ENCODE measurements at places on chromosomes 6 and 20.
A peak's percentile ranks its signal among the peaks of the same experiment; 100 is the strongest.

DNA sequence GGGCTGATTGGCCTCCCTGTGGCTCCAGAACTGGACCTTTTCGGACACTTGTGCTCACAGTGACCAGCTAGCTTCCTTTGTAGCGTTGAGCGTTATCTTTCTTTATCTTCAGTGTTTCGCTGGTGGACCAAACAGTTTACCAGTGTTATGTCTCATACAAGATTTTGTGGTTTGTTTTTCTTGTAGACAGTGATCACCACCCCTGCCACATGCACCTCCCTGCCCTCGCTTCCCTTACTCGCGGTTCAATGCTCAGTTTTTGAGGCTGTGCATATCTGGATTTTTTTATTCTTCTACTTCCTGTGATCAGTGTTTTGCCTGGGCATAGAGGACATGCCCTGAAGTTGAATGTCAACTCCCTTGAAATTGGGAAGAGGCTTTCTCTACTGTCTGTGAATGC lies 16.4 kb downstream of the MYT1 start:
- DNase-seq: no peak

DNA sequence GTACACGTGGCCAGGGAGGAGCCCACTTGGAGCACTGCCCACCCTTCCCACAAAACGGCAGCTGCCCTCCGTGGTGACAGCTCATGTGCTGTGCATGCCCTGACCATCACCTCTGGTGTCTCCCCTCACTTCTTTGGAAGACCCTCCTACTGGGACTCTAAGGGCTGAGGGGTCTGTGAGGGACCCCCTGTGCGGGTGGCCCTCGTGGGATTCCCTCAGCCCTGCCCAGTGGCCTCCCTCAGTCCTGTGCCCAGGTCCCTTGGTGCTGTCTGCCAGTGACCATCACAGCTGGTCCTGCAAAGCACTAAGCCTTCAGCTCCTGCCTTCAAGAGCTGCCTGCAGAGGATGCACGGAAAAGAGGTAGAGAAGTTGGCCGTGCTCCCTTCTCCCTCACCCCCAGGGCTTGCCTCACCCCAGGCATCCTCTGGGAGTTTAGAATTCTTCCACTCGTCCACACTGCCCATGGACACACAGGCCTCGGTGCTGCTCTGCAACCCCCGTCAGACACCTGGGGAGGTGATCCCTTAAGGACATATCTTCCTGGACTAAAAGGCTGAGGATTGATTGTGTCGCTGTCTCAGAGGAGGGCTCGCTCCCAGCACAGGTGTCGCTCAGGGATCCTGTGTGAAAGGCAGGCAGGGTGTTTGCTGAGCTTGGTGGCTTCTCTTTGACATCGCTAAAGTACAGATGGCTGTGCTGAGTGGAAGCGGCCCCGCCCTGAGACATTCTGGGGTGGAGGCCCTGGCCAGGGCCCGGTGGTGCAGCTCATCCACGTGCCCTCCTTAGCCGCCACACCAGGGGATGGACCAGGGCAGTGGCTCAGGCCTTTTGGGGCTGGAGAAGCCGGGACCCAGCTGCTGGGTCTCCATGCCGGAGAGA lies 119.5 kb upstream of the FRMD1 start:
- no peak for DNase-seq

DNA sequence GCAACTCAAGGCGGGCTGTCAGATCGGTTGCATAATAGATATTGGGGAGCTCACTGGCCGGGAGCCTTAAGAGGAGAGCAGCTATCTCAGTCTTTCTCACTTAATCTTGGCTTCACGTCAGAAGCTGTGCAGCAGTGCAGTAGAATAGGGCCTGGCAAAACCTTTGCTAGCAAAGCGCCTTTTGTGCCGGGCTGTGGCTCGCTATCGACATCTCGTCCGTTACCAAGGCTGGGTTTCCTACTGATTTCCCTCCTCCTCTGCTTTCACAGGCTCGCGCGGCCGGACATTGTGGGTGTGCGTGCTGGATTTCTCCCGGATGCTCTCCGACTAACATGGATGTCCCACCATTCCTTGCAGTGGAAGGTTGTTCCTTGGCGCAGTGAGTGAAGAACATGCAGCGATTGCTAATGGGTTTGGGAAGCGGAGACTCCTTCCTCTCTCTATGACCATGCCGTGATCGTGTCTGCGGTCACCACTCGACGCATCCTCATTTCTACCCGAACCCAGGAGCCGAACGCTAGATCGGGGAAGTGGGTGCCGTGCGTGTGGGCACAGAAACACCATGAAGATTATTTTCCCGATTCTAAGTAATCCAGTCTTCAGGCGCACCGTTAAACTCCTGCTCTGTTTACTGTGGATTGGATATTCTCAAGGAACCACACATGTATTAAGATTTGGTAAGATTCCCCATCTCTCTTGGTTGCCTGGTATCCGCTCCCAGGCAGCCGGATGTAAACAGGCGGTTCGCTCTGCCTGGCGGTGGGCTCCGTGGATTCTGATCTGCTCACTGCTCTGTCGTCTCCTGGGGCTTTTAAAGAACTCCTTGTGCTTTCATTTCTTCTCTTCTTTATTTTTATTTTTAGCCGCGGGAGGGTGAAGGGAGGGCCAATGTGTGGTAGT lies 5.5 kb downstream of the GRIK2 start:
- DNase-seq: no peak

- no peak for DNase-seq
Observed at GRCh38 chr6:40962241-40962640, 76.8 kb downstream of the UNC5CL start.

DNA sequence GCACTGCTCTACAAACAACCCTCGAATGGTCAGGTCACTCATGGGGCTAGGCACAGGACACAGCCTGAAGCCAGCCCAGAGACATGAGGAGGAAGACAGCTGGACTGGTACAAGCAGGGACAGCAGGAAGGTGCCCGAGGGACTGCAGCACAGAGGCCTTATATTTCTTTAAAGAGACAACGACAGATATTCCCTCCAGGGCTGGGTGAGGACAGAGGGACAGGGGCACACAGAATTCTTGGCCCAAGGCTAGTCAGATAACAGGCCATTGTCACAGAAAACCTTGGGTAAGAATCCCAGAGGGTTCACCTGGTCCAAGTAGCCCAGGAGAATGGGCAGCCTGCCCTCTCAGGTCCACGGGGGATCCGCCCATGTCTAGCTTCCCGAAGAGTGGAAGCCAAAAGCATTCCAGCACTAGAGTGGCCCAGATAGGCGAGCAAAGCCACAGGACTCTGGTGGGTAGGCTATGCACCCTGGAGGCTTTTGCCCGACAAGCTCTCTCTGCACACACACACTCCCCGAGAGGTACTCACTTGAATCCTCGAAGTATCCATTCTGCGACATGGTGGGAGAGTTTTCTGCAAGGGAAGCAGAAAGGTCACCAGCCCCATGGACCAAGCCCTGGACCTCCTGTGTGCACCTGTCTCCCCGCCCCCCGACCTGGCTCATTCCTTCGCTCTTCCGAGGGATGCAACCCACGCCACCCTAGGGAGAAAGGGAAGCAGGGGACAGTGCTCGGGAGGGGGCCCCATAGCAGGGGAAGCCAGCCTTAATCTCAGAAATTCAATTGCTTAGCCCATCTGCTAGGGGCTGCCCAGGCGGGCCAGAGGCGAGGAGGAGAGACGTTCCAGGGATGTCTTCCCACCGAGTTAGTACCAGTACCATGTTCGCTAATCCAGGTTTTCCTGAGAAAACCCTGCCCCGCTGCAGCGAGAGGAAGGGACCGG lies 1.7 kb downstream of the SLC4A11 start:
- DNase-seq: no peak

GRCh38 chr6:102986086-102986485 lies 1592.6 kb downstream of the GRIK2 start:
- DNase-seq: no peak

DNA sequence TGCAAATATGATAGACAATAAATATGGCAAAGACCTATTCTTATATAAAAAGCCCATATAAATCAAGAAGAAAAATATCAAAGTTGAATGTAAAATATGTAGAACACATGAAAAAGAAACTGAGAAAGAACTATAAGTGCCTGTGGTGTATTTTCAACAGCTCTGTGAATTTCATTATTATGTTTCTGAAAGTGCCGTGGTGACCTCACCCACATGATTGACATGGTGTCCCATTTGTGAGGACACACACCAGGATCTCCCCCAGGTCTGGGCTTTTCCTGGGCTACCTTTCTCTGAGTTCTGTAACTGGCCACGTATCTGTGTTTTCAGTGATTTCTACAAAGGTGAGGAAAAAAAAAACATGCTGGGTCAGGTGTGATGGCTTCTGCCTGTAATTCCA lies 86.7 kb downstream of the BMP6 start:
- DNase-seq: no peak

DNA sequence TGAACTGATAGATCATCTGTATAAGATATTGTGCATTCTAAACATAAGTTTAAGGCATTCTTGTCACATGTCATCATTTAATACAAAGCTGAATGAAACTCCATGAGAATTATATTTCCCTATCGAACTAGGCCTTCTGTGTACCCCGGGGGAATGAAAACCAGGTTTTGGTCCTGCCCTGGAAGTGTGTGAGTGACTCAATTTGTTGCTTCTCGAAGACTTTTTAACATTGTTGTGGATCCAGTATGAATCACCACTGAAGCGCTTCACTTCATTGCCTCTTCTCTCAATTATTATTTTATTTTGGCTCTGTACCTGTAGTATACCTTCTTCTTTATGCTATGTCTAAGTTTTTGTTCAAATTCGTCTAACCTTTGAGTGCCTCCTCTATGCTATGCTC lies 150.8 kb downstream of the GRIK2 start:
- DNase-seq: no peak

DNA sequence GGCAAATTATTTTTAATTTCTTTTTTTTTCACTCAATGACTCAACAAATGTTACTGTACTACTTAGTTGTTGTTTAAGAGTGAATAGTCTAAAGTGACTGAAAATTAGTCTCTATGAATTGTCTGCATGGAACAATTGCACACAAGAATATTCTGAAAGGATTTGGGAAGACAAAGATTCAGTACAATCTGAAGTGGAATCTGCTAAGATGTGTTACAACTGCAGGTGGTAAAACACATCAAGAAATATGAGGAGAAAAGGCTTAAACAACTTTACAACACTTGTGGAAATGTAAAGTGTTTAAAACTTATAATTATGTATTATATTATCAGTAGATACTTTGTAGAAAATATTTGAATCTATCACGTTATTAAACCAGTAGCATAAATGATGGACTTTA lies 193.4 kb downstream of the WDR27 start:
- DNase-seq: no peak

DNA sequence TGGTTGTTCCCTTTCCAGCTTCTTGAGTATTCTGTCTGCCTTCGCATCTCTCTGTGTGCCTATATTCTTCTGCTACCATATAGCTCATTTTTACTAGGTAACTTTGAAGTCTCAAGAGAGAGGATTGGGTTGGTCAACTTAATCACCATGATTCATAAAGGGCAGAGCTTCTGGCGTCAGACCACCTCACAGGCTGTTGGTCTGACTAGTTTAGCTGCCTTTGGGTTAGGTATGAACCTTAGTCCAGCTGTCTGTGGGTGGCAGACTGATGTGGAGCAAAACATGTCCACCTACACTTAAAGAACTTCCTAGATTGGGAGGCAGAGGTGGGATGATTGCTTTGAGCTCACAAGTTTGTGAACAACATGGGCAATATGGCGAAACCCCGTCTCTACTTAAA lies 192.2 kb upstream of the SGK1 start:
- DNase-seq: no peak

DNA sequence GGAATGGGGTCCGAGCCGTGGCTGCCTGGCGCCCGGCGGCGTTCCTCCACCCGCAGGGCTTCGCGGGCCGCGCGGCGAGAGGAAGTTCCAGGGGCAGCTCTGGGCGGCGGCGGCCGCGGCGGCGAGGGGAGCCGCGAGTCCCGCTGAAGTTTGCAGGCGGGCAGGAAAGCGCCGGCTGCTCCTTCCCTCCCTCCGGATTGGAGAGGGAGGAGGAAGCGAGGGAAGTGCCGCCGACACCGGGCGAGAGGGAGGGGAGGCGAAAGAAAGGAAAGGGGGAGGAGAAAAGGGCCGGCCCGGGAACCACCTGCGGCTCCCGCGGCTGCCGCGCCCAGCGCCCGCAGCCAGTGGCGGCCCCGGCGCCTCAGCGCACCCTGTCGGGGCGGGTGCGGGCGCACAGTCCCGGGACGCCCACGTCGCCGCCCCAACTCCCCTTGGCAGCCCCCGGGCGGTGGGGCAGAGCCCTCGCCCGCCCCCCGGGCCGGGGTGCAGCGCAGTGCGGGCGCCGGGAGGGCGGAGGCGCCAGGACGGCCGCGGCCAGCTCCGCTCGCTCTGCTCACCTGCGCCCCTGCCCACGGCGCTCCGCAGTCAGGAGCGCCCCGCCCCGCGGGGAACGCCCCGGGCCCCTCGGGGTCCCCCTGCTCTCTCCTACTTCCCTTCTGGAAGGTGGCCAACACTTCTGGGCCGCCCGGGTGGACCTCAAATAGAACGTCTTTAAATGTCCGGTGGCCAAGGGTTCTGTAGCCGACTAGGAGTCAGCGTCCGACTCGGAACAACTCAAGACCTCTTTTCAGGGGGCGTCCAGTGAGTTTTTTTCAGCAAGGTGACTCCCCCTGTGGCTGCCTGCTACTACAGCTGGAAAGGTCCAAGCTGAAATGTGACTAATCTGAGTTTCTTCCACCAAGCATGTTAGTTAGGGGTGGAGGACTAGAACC lies 80.3 kb upstream of the CCDC28A start:
- peak; percentile 68 for DNase-seq

DNA sequence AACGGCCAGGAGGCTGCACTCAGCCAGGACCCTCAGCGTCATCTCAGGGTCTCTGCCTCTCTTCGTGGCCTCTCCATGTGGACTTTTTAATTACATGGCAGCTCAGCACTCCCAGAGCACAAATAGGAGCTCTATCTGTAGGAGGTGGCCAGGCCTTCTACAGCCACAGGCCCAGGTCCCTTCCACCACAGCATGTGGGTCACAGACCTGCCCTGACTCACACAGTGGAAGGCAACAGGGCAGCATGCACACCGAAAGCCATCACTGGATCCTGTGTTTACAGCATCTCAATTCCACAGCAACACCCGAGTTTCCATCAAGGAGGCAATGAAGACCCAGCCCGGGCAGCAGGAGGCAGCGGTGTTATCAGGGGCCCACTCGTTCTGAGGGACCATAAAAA lies 65.8 kb upstream of the CD93 start:
- DNase-seq: no peak

DNA sequence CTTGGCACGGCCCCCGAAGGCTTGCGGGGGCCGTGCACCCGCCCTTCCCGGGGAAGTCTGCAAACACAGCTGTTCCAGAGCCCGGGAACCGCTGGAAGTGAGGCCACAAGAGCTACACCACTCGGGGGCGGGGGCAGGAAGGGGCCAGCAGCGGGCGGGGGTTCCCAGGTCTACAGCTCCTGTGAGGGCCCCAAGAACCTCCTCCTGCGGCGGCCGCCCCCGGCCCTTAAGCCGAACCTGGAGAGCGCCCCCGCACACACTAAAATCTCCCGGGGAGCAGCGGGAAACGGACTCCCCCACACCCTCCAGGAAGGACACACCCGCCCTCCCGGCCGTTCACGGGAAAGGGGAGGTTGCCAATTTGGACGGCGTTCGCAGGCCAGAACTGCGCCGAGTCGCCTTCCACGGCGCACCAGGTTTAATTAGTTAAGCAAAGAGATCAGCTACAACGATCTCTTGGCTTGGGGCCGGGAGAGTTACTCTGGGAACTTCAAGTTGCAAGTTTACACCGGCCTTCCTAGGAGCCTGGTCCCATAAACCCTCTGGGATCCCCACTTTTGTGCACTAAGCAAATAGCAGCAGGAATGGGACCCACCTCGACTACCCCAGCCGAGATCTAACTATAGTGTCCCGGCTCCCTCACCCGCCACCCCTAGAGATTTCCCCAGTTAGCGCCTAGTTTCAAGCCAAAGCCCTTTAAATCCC lies 1.7 kb downstream of the JAG1 start:
- peak; percentile 84 for DNase-seq

Data from heart left ventricle (tissue), 16 donors.